Non-pigmented ciliary epithelial cell (primary cell): ENCODE measurements at places on chromosomes 5 and 9.

DNA sequence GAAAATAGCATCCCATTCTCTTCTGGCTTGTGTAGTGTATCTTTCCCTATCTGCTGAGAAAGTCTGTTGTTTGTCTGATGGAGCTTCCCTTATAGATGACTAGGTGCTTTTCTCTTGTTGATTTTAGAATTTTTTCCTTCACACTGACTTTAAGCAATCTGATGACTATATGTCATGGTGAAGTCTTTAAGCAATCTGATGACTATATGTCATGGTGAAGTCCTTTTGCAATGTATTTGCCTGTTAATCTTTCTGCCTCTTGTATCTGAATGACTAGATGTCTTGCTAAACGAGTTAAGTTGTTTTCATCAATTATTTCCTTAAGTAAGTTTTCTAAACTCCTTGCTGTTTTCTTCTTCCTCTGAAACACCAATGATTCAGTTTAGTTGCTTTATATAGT is 80.5 kb downstream of the RNF130 start:
- no peak for DNase-seq

DNA sequence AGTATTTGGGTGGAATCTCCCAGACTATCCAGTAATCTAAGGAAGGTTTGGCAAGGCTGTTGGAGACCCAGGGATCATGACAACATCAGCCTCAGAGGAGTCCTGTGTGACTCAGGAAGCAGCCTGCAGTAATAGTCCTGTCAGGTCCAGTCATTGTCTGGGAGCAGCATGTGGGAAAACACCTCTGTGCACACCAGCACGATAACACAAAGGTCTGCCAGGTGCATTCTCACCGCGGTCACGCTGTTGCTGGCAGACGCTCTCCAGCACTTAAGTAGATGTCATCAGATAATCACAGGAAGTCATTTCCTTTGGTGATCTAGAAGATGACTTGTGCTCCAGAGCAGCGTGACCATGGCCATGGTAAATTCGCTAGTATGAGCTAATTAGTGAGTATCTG is 99.2 kb upstream of the IQGAP2 start:
- DNase-seq: no peak

DNA sequence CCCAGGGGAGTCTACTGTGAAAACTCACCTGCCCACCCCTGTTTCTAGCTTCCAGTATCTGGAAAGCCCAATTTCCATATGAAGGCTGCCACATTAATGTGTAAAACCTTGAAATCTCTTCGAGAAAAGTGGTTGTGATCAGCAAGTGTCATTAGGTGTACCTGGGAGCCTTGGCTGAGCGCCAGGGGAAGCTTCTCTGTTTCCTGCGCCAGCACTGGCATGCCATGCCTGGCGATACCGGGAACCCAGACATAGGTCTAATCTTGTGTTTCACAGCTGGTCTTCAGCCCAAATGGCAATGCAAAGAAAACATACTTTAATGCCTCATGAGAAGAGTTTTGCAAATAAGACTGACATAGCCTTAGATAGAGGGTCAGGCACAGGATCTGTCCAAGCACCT is 101.6 kb downstream of the TENT4A start:
- no peak for DNase-seq

DNA sequence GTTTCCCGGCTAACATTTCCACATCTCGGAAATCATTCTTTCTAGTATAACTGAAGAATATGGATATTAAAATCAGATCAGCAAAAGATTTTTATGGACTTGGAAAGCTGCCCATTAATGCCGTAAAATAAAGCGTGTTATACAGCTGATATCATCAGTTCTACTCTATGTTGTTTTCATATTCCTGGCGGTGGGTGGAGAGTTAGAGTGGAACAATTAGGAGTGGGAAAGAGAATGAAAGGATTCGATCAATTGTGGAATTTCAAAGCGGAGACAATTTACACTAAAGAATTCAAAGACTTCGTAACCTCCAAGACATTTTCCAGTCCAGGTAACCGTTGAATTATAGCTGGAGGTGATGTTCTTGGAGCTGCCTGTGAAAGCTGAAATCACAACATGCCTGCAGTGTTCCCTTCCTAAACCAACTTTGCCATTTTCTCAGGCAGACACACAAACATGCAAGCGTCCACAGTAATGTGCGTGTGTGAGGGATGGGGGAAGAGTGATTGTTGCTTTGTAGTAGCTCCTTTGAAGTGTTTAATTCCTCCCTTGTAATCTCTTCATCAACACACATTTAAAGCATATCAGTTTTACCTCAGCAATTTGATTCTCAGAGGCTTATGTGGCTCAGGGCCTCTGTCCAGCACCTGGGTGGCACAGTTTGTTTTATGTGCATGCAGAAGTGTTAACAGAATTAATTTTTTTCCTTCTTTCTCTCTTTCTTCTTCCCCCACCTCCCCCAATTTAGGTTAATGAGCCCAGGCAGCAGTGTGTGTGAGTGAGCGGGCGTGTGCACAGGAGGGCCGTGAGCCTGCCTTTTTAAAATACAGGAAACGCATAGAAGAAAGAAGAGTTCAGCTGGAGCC is 544.1 kb downstream of the RAB3C start:
- DNase-seq: no peak

- no peak for DNase-seq
Observed at GRCh38 chr9:85223506-85224125, 518.1 kb downstream of the AGTPBP1 start.

- DNase-seq: no peak
Observed at GRCh38 chr5:106956187-106956586, 714.5 kb downstream of the EFNA5 start.

DNA sequence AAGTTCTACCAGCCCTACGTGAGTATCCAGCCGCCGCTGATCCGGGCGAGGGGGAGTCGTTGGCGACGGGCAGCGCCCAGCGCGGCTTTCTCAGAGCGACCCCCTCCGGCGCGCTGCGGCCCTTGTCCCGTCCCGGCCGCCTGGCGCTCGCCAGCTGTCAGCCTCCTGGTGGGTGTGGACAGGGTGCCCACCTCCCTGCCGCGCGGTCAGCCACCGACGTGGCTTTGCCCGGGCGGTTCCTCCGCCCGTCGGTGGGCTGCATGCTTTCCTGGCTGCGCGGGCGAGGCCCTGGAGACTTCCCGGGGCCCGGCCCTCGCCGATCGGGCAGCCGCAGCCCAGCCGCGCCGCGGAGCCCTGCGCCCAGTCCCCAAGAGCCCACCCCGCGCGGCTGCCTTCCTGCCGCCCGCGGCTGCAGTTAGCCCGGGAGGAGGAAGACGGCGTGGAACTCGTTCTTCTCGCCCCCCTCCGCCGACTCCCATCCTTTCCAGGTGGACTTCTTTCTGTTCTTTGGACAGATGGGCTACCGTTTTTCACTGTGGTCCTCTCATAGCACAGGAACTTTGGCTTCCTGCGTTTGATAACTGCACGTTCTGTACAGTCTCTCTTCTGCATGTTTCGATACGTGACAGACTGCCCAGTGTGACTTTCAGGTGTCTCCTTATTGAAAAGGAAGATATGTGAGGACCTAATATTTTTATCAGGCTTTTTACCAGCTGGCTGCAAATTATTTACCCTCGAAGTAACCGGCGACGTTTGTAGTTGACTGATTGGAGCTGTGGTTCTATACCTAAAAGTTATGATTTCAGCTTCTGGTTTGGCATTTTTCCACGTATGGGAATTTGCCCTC is 577 bp downstream of the AP3S1 start:
- DNase-seq: no peak

GRCh38 chr5:143180751-143181150 is 222.7 kb downstream of the NR3C1 start:
- no peak for DNase-seq

DNA sequence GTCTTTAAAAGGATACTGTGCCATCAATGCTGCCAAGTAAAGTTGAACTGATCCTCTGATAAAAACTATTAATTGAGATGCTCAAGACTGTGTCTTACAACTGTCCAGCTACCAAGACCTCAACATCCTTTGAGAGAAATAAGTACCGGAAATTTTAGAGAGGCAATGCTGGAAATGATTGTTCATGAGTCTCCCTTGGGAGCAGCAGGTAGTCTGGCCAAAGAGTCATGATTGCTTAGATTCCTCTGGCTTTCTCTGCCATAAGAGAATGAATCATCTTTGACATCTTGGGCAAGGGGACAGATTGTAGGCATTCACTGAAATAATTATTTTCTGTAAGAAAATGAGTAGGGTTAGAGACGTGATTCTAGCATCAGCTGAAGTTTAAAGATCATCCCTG is 466.6 kb upstream of the DAB2 start:
- no peak for DNase-seq

GRCh38 chr9:122252796-122253195 is 11.8 kb downstream of the RBM18 start:
- DNase-seq: no peak

GRCh38 chr9:23220957-23221356 is 605.1 kb downstream of the ELAVL2 start:
- DNase-seq: no peak

- DNase-seq: no peak
Observed at GRCh38 chr5:34529581-34530331, 126.4 kb upstream of the RAI14 start.

- no peak for DNase-seq
Observed at GRCh38 chr5:164051745-164052144, 546.3 kb downstream of the MAT2B start.

DNA sequence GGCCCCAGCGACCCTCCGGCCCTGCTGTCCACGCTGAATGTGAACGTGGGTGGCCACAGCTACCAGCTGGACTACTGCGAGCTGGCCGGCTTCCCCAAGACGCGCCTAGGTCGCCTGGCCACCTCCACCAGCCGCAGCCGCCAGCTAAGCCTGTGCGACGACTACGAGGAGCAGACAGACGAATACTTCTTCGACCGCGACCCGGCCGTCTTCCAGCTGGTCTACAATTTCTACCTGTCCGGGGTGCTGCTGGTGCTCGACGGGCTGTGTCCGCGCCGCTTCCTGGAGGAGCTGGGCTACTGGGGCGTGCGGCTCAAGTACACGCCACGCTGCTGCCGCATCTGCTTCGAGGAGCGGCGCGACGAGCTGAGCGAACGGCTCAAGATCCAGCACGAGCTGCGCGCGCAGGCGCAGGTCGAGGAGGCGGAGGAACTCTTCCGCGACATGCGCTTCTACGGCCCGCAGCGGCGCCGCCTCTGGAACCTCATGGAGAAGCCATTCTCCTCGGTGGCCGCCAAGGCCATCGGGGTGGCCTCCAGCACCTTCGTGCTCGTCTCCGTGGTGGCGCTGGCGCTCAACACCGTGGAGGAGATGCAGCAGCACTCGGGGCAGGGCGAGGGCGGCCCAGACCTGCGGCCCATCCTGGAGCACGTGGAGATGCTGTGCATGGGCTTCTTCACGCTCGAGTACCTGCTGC is 839 bp downstream of the KCNV2 start:
- DNase-seq: no peak

GRCh38 chr9:33506626-33507370 is 17.3 kb upstream of the ANKRD18B start:
- DNase-seq: peak; percentile 96

GRCh38 chr5:133819977-133820471 is 148.4 kb downstream of the C5orf15 start:
- DNase-seq: no peak
